ENCODE measurements at places on chromosomes 2 and 18.

DNA sequence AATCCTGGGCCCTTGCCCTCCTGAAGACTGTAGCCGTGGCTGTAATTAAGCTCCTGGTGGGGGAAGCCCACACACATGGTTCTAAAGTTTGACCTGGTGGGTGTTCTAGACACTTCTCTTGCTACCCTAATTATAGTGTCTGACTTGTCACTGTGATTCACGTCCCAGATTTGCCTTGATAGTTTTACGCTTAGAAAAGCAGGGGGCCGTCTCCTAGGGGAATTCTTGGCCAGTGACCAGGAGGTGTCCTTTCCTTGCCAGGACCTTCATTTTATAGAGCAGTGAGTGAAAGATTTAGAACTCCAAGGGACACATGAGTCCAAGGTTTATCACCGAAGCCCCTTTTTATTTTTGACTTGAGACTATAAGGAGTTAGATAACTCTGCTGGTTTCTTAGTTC lies 9.0 kb downstream of the TMEM214 start:
- no peak for DNase-seq

GRCh38 chr2:38691994-38692393 lies 26.1 kb downstream of the GALM start:
- DNase-seq, result no peak

- DNase-seq, result no peak
Measured at GRCh38 chr2:183284606-183285005, 160.4 kb downstream of the NUP35 start.

GRCh38 chr2:5449867-5450266 lies 242.3 kb upstream of the SOX11 start:
- DNase-seq, result no peak

DNA sequence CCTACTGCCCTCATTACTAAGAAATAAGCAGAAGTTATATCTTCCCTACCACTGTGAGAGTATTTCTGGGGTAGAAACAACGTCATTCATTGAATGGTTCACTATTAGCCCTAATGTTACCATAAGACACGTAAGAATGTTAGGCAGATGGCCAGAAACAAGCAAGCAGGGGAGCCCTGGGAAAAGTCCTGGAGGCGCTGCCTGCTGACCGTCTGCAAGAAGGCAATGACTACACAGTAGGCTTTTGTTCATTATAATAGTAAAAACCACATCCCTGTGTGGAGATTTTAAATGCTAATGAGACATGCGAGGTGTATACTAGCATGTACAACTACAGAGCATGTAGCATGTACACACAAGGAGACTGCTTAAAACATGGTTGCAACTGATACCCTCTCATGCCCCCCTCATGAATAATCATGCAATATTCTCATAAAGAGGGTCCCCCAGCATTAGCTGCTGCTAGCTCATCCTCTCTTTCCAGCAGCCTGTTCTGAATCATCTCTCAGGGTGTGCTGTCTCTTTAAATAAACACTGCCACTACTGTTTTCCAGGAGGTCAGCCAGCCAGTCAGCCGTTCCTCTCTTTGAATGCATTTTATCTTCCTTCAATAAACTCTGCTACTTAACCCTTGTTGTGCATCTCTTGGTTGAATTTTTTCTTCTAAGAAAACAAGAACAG lies 23.6 kb downstream of the SUCLG1 start:
- no peak for DNase-seq
